Nucleus accumbens (tissue), 56 donors: ENCODE measurements at places on chromosomes 16 and 17.
A peak's percentile ranks its signal among the peaks of the same experiment; 100 is the strongest.

- peak; percentile 18 for DNase-seq
Measured at GRCh38 chr17:43211480-43212402, at the start of gene TMEM106A. Gene TMEM106A (plus strand): TSS chr17:43211875. CDS start chr17:43213042, 1,167 bp downstream.

- DNase-seq = no peak
Measured at GRCh38 chr17:60748204-60748603, 70.6 kb downstream of the BCAS3 start.

- no peak for DNase-seq
Measured at GRCh38 chr17:32264140-32264799, 1.4 kb upstream of the RHBDL3 start.

DNA sequence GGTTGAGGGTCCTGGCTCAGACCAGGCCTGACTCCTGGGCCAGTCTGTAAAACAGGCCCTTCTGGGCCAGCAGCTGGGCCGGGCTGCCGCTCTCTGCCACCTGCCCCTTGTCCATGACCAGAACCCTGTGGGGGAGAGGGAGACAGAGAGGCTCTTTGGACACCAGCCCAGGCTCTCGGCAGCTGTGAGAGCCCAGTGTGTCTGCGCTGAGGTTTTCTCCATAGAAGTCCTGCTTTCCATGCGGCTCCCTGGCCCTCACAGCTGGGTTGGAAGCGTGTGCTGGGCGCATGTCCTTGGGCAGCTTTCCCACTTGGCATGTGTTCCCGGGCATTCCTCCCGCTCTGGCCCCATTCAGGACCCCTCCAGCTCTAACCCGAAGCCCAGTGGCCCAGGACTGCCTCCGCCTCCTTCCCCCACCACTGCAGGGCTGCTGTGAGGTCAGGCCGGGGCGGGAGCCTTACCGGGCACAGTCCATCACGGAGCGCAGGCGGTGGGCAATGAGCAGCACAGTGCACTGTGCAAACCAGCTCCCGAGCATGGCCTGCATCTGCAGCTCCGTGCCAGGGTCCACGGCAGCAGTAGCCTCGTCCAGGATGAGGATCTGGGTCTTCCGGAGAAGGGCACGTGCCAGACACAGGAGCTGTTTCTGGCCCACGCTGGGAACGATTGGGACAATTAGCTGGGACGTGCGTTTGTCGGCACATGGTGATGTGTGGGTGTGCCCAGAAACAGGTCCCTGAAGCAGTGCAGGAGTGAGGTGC is 73.0 kb downstream of the ABCC6 start:
- peak; percentile 51 for DNase-seq

GRCh38 chr17:49425004-49425286 is 10.3 kb upstream of the PHB1 start:
- DNase-seq = no peak

GRCh38 chr16:813916-814412 is 13.4 kb upstream of the GNG13 start:
- no peak for DNase-seq
